ENCODE measurements at places on chromosomes 12 and 14.
A peak's percentile ranks its signal among the peaks of the same experiment; 100 is the strongest.

- DNase-seq: no peak
Observed at GRCh38 chr12:59472273-59472672, 123.6 kb upstream of the SLC16A7 start.

- DNase-seq: no peak
Observed at GRCh38 chr12:125549836-125550235, 484.6 kb downstream of the AACS start.

- DNase-seq: no peak
Observed at GRCh38 chr12:80272387-80272915, 171.6 kb upstream of the PTPRQ start.

DNA sequence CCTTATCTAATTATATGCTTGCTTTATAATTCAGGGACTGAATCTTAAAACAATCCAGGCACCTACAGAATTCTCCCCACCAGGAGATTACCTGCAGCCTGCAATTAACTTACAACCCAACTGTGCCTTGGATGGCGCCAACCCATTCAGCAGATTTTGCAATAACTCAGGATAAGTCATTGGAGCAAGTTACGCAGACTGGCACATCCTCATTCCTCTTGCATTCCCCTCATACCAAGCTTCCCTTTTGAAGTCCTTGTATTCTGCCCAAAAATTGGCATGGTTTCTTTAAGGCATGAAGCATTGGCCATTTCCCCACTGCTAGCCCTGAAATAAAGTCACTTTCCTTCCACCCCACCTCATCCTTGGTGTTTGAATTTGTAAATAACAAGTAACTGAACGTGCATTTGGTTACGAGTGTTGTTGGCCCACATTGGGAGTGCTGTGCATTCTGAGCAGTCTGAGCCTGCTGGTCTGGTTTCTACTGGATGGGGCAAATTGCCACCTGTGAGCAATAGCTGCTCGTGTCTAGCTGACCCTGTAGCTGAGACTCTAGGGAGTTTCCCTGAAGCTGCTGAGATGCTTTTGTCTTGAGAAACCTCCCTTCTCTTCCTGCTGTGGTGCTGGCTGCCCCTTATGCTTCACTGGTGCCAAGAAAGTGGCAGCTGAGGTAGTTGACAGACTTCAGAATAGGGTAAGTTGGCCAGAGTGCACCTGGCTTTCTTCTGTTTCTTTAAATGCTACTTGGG is 99.2 kb upstream of the SCAF11 start:
- DNase-seq: no peak

GRCh38 chr12:64893961-64894360 is 69.5 kb downstream of the TBC1D30 start:
- DNase-seq: peak; percentile 83

DNA sequence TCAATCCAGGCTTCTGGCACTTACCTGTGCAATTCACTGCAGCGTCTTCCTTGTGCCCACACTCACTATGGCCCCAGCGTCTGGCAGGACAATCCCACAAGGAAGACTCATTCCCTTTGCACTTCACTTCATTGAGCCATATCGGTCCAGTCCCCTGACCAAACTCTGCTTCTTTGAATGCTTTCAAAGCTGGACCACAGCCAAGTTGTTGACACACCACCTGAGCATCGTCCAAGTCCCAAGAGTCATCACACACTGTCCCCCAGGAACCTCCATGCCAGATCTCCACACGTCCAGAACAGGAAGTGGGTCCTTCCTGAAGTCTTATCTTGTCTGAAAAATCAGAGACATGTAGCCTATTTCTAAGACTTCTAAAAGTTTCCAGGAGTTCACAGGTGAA is 20.2 kb downstream of the CD163 start:
- DNase-seq: no peak

- no peak for DNase-seq
Observed at GRCh38 chr12:29528161-29528560, 30.7 kb upstream of the OVCH1 start.

- no peak for DNase-seq
Observed at GRCh38 chr12:58844161-58844560, 76.1 kb downstream of the LRIG3 start.

GRCh38 chr12:50567926-50568325 is 63.1 kb downstream of the DIP2B start:
- DNase-seq: peak; percentile 31

GRCh38 chr12:108825201-108825950 is 32.0 kb downstream of the SSH1 start:
- no peak for DNase-seq

- DNase-seq: peak; percentile 63
Observed at GRCh38 chr14:100278702-100279101, 27.5 kb downstream of the SLC25A29 start.

GRCh38 chr14:98984027-98984718 is 287.8 kb downstream of the BCL11B start:
- DNase-seq: no peak

GRCh38 chr12:53795927-53796326 is 44.1 kb upstream of the CISTR start:
- no peak for DNase-seq

DNA sequence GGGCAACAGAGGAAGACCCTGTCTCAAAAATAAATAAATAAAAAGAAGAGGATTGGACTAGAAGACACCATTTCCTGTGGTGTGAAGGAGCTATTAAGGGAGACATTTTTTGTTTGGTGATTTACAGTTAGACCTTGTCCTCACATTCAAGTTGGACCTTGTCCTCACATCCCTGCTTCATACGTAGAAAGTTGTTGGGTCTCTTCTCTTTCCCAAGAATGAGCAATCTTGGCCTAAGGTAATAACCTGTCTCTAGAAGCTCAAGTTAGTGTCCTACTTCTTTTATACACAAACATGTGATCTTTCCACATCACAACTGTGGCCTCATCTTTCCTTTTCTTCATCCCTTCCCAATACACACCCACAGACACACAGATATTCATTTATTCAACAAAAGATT is 13.0 kb downstream of the APOLD1 start:
- no peak for DNase-seq

DNA sequence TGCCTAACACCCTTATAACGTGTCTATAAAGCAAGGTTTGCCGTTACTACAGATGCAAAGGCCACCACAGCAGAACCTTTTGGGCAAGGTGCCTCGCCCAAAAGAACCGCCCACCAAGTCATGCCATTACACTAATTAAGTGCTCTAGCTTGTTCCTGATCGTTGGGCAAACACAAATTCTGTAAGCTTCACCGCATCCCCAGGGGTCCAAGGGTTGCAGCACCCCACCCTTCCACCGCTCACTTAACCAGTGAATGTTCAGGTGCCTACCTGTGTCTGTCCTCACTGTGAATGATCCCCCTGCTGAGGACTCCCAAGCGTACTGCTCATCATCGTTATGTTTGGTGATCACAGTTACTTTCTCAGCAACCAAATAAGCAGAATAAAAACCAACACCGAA is 1.4 kb downstream of the HSP90AA1 start:
- DNase-seq: no peak

- DNase-seq: peak; percentile 30
Observed at GRCh38 chr12:75908961-75909605, 122.5 kb downstream of the PHLDA1 start.

DNA sequence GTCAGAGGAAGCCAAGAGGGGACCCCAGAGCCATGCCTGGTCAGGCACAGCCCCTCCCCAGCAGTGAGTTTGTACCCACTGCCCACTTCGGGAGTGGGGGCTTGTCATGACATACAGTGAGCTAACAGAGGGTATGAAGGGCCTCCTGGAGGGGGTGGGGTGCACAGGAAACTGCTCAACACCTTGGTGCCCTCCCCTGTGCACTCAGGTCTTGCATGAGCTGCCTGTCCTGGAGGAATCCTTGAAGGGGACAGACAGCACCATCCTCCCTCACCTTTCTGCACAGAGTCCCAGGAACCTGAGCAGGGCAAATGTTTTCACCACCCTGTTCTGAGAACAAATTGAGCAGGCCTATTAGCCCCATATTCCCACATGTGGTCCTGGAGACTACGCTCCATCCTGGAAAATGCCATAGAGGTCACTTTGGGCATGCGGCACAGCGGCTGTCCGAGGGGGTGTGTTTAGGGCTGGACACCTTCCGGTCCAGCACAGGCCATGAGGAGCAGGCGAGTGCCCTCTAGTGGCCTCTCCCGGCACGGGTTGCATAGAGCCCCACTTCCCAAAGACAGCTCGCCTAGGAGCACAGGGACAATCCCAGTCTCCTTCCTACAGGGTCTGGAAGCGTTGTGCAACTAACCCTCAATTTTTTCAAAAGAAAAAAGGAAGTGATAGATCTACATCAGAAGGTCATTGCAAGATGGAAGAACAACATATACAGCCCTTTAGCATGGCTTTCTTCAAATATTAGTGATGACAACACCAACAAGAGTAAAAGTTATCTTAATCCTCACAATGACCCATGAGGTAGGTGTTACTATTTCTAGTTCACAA is 31.9 kb upstream of the ZFP36L1 start:
- peak; percentile 60 for DNase-seq

- DNase-seq: no peak
Observed at GRCh38 chr12:71578694-71579258, 84.9 kb downstream of the ZFC3H1 start.

DNA sequence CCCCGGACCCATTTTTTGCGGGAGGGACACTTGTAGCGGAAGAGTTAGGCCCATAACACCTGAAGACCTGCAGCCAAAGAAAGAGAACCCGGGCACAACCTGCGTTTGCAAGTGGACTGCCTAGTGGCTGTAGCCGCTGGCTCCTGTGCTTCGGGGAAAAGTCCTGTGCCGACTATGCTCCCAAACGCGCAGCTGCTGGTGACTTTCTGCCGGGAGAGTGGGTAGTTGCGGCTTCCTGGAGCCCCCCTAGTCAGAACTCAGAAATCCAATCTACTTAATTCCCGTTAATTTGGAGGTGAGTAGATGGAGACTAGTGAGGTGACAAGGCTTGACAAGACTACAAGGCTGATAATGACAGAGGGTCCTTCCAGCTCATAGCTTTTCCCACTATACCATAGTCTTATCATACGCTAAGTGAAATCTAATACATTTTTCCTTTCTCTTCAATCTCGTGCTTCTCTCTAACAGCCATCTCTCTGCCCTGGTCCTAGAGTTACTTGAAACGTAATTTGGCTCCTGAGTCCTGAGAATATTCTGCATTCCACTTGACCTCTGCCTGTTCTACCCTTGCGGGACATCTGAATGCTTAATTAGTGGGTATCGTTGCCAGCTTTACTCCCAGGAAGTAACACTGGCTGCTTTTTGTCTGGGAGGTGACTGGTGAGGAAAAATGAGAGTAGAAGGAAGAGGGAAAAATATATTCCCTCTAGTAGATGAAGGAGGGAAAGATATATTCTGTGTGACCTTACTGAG is 556 bp downstream of the MTHFD1 start:
- DNase-seq: peak; percentile 18

- no peak for DNase-seq
Observed at GRCh38 chr12:2616763-2617162, 178.0 kb upstream of the FKBP4 start.

- no peak for DNase-seq
Observed at GRCh38 chr12:111893287-111893686, 51.3 kb downstream of the MAPKAPK5 start.

GRCh38 chr14:101726295-101726953 is 35.1 kb upstream of the PPP2R5C start:
- DNase-seq: no peak

DNA sequence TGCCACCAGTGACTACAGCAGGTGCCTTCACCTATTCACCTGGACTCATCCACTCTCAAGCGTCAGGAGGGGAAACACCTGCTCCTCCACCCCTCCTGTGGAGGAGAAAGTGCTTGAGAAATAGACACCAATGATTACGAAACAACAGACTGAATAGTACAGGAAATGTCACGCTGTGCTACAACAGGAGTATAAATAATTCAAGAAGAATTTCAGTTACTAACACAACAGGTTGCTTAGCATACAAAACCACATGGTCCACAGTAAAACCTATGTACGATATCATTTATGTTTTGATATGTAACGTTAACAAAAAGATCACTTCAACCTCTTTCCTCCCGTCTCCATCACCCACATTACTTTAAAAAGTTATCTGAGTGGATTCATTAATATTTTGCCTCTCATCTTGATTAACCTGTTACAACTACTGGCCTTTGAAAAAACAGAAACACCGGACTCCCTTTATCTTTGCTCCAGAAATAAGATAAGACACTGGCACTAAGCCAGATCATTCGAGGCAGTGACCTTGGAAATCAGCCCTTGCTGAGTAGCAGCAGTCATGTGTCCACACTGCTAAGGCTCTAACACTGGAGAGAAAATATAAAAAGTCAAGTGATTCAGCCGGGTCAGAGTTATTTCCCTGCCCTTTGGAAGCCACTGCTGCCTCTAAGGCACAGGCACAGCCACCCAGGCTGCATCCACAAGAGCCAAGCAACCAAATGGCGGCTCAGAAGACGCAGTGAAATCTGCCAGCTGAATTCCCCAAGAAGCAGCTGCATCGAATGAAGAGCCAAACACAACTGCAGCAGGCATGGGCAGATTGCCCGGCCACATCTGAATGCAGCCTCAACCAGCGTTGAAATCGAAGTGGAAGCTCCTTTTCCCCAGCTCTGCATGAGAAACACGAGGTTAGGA is 40.9 kb downstream of the NT5DC3 start:
- DNase-seq: no peak

DNA sequence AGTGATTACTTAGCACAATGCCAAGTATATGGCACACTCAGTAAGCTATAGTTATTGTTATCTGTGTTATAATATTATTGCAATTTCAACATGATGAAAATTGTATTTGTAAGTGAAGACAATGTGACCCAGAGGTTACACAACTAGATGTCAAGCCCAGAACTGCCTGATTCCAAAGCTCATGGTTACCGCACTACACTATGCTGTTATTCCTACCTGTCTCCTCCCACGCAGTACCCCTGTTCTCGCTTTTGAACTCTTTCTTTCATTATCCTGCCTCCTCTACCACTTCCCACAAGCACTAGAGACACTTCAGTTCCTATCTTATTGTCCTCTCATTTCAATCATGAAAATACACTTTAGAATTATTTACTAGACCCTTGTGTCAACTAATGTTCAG is 93.2 kb downstream of the PLCZ1 start:
- no peak for DNase-seq

- no peak for DNase-seq
Observed at GRCh38 chr12:12461923-12462315, 100.7 kb downstream of the DUSP16 start.

GRCh38 chr14:54686871-54687749 is 120.2 kb downstream of the SAMD4A start:
- no peak for DNase-seq

GRCh38 chr14:75301666-75302325 is 23.2 kb downstream of the FOS start:
- DNase-seq: no peak

DNA sequence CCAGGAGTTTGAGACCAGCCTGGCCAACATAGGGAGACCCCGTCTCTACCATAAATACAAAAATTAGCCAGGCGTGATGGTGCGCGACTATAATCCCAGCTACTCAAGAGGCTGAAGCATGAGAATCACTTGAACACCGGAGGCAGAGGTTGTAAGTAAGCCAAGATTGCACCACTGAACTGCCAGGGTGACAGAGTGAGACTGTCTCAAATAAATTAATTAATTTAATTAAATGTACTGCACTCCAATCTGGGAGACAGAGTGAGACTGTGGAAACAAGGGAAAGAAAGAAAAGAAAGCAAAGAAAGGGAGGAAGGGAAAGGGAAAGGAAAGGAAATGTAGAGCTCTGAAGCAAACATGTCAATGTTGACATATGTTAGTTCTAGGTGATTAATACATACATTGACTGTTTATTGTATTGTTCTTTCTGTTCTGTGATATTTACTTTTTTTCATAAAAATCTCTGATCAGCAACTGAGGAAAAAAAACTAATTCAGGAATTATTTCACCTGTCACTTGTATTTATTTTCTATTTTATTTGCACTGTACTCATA is 99.6 kb downstream of the DENND5B start:
- DNase-seq: no peak
